ENCODE measurements at places on chromosomes 4 and X.

- no peak for DNase-seq
These were observed 264.3 kb downstream of the NPFFR2 start for GRCh38 chr4:72295966-72296557.

- DNase-seq, result no peak
These were observed 285.3 kb downstream of the ANKRD50 start for GRCh38 chr4:124427095-124427767.

GRCh38 chrX:32045149-32045548 lies 973.3 kb upstream of the FTHL17 start:
- no peak for DNase-seq

DNA sequence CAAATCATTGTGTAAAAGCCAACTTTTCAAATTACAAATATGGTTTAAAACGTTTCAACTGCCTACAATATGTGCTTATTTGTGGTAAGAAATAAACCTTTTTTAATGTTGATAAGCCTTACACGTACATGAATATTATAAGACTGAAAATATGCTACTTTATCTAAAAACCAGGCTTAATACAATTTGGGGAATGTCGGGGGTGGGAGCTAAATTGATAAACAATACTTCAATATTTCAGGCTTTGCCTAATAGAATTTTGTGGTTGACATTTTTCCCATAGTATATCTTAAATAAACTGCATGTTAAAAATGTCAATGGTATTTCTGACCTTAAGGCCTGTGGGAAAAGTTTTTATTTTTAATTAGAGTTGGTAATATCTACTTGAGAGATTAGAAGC lies 69.8 kb upstream of the SLIT2 start:
- DNase-seq, result no peak

- DNase-seq, result no peak
These were observed 2.0 kb upstream of the CFAP97 start for GRCh38 chr4:185205697-185206342.

DNA sequence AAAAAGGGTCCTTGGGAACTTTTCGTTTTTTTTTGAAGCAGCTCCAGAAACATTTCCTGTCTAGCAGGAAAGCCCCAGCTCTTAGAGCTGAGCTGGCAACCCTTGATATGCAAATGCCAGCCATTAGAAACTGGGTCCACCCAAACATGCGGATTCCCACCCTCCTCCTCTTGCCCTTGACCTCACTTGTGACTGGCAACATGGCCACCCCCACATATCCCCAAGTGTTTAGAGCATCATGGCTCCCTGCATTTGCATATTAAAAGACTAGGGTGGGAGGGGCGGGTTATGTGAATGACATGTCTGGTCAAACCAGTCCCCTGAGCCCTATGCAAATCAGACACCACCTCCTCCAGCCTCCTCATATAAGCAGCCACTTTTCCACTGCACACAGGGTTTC lies 671.1 kb downstream of the FAT4 start:
- DNase-seq, result no peak

DNA sequence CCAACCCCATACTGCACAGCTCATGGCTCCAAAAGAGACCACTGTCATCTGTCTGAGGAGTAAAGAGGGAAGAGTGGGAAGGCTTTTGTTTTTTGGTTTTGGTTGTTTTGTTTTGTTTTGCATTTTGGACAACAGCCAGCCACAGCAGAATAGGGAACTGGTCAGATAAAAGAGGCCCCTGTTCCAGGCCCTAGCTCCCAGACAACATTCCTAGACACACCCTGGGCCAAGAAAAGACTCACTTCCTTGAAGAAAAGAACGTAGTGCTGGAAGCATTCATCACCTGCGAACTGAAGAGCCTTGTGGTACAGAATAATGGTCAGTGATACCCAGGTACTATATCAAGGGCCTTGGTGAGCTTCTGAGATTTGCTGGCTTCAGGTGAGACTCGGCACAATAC lies 619.4 kb upstream of the SPANXN1 start:
- DNase-seq, result no peak

GRCh38 chr4:147863808-147864472 lies 132.1 kb downstream of the ARHGAP10 start:
- DNase-seq, result no peak

DNA sequence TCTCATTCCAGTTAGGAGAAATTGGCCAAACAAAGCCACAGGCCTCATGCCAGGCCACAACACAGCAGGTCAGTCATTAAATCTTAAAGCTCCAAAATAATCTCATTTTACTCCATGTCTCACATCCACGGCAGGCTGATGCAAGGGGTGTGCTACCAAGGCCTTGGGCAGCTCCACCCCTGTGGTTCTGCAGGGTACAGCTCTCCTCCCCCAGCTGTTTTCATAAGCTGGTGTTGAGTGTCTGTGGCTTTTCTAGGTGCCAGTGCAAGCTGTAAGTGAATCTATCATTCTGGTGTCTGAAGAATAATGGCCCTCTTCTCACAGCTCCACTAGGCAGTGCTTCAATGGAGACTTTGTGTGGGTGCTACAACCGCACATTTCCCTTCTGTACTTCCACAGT lies 949.2 kb downstream of the TECRL start:
- DNase-seq, result no peak

- DNase-seq, result no peak
These were observed 443.2 kb downstream of the INPP4B start for GRCh38 chr4:142402900-142403299.

DNA sequence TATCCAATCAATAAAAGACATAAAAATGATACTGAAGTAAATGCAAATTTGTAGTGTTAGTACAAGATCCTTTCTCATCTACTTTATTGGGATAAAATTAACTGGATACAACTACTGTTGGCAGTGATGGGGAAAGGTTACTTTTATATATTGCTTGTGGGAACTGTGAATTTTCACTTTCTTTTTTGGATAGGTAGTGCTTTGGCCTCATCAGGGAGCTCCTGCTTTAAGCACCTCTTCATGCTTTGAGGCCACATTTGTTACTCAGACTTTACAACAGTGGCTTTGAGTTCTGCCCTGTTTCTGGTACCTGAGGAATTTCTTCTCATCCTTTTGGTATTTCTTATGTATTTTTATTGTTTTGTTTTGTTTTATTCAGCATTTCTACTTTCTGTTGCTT lies 316.8 kb upstream of the ZCCHC13 start:
- no peak for DNase-seq

GRCh38 chrX:56783450-56783831 lies 54.4 kb downstream of the NBDY start:
- DNase-seq, result peak; percentile 61

GRCh38 chr4:111602848-111603247 lies 542.4 kb upstream of the FAM241A start:
- no peak for DNase-seq

- no peak for DNase-seq
These were observed 29.0 kb downstream of the NOP14 start for GRCh38 chr4:2934077-2934812.

- no peak for DNase-seq
These were observed 57.1 kb downstream of the NIPAL1 start for GRCh38 chr4:48073567-48074103.

GRCh38 chrX:46758956-46759644 lies at the start of gene SLC9A7:
SLC9A7 (minus strand) TSS chrX:46759118; CDS start chrX:46759029, 89 bp downstream.
- DNase-seq, result peak; percentile 48

DNA sequence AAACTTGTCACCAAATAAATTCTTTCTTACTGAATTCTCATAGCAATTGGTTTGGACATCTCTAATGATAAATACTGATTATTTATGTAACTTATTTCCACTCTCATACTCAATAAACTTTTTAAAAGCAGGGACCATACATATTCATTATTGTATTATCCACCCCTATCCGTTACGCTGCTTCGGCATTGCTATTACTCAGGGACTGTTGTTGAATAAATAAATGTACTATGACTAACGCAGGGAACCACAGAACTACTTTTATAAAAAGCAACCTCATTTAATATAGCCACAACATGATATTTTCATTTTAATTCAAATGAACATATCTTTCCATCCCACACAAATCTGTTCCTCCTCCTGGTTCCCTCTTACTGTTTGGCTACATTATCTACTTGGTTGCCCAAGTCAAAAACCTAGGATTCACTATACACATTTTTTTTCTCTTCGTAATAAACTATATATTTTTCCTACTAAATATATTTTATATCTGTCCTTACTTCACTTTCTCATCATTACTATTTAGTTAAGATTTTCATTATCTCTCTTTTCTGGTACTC lies 14.9 kb upstream of the ANKRD50 start:
- DNase-seq, result no peak

- no peak for DNase-seq
These were observed 57.9 kb upstream of the CXCL8 start for GRCh38 chr4:73682508-73682907.

GRCh38 chr4:6362243-6362885 lies 92.7 kb downstream of the WFS1 start:
- no peak for DNase-seq

DNA sequence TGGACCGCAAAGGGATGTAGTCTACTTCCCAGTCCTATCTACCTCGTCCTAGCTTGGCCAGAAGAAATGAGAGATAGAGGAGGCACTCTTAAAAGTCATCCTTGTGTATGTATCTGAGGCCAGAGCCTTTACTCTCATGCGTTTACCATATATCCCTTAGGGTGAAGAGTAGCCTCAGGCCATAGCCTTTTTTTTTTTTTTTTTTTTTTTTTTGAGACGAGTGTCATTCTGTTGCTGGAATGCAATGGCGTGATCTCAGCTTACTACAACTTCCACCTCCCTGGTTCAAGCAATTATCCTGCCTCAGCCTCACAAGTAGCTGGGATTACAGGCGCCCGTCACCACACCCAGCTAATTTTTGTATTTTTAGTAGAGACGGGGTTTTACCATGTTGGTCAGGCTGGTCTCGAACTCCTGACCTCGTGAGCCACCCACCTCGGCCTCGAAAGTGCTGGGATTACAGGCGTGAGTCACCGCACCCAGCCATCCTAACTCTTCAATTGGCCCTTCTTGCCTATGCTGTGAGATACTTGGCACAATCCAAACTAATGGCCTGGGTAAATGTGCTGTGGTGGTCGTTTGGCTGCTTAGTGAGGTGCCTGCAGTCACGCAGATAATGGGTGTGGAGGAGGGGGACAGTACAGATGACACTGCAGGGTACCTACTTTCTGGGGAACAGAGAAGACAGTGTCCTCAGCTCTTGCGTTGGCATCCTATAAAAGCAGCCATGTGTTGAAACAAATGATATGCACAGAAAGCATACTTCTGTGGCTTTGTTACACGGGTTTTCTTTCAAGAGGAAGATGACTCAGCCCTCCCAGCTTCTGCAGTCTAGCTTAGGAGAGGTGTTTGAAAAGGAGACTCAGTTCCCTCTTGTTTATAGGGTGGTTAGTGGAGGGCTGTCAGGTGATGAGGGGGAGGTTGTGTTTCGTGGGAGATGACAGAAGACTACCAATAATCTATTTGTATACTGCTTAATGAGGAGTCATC lies 10.4 kb upstream of the DGAT2L6 start:
- no peak for DNase-seq

- DNase-seq, result no peak
These were observed 87.6 kb upstream of the ZCCHC13 start for GRCh38 chrX:74216421-74216820.

GRCh38 chr4:47654972-47655693 lies 170.1 kb downstream of the ATP10D start:
- no peak for DNase-seq

- no peak for DNase-seq
These were observed 33.6 kb downstream of the LNX1 start for GRCh38 chr4:53557669-53558064.

DNA sequence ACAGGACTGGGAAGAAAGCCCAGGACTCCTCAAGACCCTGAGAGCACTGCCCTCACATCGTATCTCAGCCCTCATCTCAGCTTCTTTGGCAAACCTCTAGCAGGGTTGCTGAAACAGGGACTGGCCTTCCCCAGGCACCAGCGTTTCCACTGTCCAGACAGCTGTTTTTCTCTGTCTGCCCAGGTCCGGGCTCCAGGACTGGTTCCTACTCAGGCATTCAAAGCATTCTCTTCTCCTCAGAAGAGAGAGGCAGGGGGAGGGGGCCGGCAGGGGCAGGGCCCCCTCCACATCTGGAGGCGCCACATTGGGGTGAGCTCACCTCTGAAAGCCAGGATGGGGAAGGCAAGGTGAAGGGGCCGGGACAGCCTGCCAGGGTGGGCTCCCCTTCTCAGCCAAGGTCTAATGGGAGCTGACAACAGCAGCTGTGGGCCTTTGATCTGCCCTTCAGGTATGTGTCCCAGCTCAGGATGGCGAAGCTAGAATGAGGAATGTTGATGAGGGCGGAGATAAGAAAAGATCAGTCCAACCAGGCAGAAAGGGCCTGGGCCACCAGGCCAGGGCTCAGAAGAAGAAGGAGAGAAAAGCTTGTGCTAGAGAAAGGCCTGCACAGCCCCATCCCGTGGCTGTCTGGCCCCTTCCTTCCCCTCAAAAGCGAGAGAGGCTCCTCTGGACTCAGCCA lies 60.4 kb downstream of the PJA1 start:
- no peak for DNase-seq

- no peak for DNase-seq
These were observed 30.3 kb downstream of the XG start for GRCh38 chrX:2782171-2782570.

- no peak for DNase-seq
These were observed 2358.0 kb downstream of the PCDH7 start for GRCh38 chr4:33078145-33078544.

DNA sequence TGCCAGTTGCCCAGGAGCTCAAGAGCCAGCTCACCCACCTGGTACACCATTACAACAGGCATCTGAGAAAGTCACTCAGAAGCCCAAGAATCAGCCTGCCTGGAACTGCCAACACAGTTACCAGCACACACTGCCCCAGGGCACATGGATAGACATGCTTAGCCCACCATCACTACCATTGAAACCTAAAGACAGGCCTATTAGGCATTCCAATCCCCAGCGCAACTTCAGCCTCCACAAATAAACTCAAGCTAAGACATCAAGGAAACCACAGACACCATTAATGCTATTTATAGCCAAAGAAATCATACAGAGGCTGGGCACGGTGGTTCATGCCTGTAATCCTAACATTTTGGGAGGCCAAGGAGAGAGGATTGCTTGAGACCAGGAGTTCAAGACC lies 42.3 kb downstream of the ATRX start:
- DNase-seq, result no peak

- DNase-seq, result no peak
These were observed 18.0 kb downstream of the FAM9A start for GRCh38 chrX:8783097-8783713.

DNA sequence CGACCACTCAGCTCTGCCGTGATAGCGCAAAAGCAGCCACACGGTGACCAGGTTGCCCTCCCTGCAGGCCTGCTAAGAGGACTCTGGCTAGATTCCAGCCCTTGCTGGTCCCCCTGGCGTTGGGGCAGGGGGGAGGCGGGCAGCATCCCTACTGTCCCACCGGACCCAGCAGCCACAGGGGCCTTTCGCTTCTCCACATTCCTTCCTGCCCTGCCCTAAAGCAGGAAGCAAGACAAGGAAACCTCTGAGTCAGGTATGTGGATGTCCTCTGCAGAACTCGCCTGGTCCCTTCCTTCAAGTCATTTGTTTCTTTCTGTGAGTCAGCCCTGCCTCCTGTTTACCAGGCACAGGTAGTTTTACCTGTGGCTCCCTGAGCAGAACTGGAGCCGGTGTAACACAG lies 60.2 kb upstream of the CLDN34 start:
- DNase-seq, result no peak

GRCh38 chr4:40178672-40179071 lies 18.2 kb upstream of the RHOH start:
- DNase-seq, result no peak

GRCh38 chr4:123889507-123889906 lies 492.9 kb downstream of the SPRY1 start:
- no peak for DNase-seq

Data from stimulated activated CD8-positive, alpha-beta memory T cell treated with anti-CD3 and anti-CD28 coated beads, Interleukin-4, amount 100 ng/mL, for 1 hour (primary cell).